ENCODE measurements at places on chromosomes 11 and 22. TPM values are rescaled to one million over a fixed set of nuclear protein-coding genes. Genes with fewer than 3 reads are reported as not detected.
A peak's percentile ranks its signal among the peaks of the same experiment; 100 is the strongest.

PRDM11 gene
- total RNA-seq, result 14.7 TPM

FZD4 gene
- total RNA-seq, result 5.8 TPM

DNA sequence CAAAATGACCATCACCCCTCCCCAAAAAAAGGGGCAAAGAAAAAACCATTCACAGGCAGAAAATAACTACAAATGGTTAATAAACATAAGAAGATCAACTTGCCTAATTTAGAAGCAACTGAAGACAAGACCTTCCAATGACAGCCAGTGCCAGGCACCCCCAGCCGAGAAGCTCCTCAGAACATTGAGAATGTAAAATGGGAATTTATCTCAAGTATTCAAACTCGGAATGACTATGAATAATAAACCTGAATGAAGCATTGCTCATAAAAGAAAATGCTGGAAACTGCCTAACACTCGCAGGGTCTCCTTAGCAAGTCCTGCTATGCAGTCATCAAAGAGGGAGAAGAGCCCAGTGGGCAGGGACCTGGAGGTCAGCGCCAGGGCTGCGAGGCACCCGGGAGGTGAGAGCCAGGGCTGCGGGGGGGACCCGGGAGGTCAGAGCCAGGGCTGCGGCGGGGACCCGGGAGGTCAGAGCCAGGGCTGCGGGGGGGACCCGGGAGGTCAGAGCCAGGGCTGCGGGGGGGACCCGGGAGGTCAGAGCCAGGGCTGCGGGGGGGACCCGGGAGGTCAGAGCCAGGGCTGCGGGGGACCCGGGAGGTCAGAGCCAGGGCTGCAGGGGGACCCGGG lies 23.2 kb upstream of the MOB2 start:
- no peak for DNase-seq

DNA sequence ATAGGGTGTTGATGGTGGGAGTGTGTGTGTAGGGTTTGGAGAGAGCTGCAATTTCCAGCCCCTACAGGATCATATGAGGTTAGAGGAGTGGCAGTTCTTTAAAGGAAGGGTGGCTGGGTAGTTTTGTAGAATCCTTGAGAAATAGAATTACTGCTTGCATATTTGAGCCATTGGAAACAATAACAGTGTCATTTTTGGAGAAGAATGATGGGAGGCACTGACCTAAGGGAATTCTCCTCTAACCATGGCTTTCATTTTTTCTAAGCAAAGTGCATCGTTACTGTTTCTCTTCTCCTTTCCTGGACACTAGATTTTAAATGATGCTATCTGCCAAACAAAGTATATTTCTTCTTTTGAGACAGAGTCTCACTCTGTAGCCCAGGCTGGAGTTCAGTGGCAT lies 66.9 kb upstream of the RRM1 start:
- DNase-seq, result no peak

DNA sequence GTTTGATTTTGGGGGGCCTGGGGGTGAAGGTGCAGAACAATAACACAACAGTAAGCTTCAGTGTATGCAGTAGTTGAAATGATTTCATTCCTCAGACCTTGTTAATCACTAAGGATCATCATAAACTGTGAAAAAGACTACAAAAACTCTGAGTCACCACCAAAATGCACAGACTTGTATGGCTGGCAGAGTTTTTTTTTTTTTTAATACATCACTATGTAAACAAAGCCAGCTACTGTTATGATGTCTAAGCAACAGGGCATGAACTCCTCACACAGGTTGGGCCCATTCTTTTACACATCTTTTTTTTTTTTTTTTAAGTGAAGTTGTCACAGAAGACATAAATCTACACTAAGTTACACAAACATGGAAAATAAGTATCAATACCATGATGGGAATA lies 311.9 kb downstream of the GUCY1A2 start:
- no peak for DNase-seq

DNA sequence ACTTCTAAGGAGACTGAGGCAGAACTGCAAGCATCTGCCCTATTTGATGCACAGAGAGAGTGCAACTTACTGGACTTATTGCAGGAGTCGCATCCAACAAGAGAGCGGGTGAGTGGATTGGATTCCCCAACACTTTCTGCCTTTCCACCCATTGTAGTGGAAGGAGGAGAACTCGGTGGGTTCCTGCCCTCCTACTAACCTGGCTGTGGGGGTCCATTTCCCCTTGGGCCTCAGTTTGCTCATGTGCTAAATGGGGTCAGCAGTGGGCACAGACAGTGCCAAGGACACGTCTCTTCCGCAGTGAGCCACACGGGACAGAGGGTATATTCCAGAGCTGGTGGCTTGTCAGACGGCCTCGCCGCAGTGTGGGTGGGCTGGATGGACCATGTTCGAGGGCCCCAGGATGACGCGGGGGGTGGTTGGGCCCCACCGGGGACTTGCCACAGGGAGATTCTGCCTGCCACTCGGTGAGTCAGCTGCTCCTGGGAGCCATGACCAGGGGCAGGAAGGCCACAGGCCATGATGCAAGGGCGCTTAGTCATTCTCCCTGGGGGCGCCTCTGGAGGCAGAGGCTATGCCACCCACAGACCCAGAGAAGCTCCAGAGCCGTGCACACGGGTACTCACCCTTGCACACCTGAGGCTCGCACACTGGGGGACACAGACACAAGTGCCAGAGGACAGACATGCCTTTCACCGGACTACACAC lies 8.2 kb downstream of the ALX4 start:
- peak; percentile 77 for DNase-seq

GRCh38 chr11:101668236-101668635 lies 84.4 kb upstream of the TRPC6 start:
- DNase-seq, result no peak

DNA sequence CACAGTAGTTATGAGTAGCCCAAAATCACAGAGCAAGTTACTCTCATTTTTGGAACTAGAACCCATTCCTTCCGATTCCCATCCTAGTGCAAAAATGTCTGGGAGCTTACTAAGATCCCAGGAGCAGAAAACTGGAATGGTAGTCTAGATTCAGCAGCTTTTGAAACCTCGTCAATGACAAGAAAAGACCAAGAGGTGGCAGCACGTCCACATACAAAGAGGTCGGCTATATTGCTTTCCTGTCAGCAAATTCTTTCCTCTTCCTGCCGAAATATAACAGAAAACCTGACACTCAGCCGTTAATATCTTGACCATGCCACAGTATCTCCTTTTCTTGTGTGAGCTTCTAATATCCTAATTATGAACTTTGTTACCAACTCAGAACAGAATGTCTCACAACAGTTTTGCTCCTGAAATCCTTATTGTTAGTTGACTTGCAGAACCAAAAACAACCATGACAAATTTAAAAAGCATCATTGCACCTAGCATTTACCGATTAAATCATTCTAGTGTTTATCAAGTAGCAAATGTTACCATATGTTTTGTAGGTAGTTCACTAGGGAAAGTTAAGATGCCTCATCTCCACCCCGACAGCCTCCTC lies 92.8 kb upstream of the OR9G4 start:
- DNase-seq, result peak; percentile 77

DNA sequence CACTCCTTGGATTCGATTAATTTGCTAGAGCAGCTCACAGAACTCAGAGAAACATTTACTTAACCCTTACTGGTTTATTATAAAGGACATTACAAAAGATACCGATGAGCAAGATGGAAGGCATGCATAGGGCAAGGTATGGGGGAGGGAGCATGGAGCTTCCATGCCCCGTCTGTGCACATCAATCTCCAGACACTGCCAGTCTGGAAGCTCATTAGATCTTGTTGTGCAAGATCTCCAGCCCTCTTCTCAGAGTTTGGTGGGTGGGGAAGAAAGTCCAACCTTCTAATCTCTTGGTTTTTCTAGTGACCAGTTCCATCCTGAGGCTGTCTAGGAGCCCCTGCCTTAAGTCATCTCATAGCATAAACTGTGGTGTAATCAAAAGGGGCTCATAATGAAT lies 190.7 kb downstream of the UVRAG start:
- DNase-seq, result no peak

GRCh38 chr11:64359712-64360445 lies 917 bp downstream of the RPS6KA4 start:
- no peak for DNase-seq

DNA sequence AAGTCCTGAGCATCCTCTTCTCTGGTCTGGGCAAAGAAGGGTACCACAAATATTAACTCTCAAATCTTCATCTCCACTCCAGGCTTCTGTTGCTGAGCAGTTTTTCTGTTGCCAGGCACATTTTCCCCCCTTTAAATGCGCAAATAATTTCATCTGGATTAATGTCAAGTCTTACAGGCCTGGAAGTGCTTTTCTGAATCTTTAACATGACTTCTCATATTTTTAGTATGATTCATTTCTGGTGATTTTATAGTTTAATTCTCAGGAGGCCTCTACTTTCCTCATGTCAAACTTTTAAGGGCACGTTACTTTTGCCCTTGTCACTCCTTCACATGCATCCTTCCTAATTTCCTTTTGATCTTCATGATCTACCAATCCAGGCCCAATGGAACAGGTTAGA lies 510.2 kb downstream of the METTL15 start:
- no peak for DNase-seq

DNA sequence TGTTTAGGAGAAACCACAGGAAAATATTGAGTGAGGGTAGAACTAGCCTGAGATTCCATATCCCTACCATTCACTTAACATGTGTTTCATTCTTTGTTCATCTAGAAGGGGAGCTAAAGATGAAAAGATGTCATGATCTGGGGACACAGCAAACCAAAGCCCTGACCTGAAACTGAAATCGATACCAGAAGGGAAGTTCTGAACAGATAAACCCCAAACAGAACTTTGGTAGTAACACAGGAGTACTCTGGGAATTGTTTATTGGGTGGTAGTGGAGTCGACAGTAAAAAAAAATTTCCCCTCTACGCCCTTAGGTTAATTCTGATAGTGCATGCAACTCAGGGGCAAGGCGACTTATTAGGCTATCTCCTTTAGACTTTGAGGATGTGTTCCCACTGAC lies 27.2 kb downstream of the OR2AT4 start:
- no peak for DNase-seq

BTBD18 gene
- total RNA-seq, result not detected

GRCh38 chr22:40857309-40857855 lies 434 bp downstream of the XPNPEP3 start:
- no peak for DNase-seq

TRIM64C gene
- total RNA-seq, result not detected

DNA sequence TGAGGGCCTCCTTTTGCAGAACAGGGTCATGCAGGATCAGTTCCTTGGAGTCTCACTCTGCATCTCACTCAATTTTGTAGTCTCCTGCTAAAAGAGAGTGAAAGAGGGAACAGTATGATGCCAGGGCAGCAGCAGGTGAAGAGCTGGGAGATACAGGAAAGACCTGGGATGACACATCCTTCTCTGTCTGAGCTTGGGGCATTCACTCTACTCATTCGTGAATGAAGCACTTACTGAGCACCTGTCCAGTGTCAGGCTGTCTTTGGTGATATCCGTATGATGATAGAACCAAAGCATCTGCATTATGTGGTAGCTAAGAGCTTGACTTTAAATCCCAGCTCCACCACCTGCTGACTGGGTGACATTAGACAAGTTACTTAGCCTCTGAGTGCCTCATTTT lies 14.4 kb downstream of the SREBF2 start:
- peak; percentile 20 for DNase-seq

NAALAD2 gene
- total RNA-seq, result not detected

DNA sequence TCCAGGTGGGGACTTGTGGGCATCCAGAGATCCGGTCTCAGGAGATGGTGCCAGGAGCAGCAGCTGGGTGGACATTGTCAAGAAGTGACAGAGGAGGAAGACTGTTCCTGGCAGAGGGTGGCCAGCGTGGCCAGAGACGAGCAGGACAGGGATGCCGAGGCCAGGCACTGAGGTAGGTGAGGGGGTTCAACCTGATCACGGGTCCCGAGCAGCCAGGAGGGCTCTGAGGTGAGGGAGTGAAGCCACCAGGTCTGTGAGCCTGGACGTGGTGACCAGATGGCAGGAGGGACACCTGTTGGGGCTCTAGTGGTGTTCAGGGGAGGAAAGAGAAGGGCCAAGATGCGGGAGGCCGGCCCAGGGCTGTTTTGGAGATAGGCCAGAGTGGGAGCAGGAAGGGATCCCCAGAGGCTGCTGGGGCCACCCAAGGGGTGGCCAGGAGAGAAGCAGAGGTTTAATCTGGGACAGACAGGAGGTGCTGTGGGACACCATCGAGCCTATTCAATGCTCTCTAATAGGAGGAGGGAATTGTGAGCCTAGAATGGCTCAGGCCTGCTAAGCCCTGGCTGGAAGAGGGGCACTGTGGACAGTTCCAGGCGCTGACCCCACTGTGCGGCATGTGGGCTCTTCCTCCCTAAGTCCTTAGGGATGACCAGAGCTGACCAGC lies 6.3 kb downstream of the PPM1F start:
- no peak for DNase-seq

DNA sequence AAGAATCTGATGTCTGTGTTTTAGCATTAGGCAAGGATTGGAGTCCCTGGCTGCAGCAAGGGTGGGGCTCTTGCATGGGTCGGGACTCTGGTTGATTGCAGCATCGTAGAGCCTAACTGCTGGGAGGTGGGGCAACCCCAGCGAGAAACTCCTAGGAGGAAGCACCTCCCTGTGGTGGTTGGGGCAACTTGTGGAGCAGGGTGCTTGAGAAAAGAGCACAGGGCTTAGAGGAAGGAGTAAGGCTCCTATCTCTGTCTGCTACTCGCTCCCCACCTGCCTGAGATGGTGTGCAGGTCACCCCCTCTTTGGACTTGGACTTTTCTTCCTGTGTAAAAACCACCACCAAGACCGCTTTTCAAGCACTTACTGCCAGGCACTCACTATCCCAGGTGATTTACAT lies 15.6 kb downstream of the SREBF2 start:
- no peak for DNase-seq

DNA sequence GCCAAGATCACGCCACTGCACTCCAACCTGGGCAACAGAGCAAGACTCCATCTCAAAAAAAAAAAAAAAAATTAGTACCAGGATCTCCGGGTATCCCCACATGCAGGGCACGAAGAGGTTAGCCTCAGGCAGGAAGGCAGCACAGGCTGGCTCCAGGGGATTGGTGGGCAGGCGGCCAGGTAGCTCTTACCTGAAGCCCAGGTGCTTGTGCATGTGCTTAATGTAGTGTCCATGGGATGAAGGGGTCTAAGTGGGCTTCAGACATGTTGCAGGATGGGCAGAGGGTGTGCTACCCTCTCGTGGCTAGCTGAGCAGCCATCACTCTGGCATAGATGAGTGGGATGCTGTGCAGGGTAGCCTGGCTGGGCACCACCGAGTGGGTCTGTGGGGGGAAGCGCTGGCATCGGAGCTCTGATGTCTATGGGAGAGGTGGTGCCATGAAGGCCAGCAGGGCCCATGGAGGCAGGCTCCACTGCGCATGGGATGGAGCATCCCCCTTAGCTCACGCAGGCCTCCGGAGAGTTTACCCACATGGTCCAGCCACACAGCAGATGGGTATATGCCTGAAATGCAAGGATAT lies 11.0 kb downstream of the RFPL1 start:
- no peak for DNase-seq

GPHA2 gene
- total RNA-seq, result not detected

GRCh38 chr11:72141066-72141465 lies 5.5 kb downstream of the FOLR3 start:
- no peak for DNase-seq

HTR3B gene
- not detected for total RNA-seq

MAJIN gene
- not detected for total RNA-seq

Data from SJCRH30 (cell line).